ENCODE measurements at places on chromosomes 7 and 10.

DNA sequence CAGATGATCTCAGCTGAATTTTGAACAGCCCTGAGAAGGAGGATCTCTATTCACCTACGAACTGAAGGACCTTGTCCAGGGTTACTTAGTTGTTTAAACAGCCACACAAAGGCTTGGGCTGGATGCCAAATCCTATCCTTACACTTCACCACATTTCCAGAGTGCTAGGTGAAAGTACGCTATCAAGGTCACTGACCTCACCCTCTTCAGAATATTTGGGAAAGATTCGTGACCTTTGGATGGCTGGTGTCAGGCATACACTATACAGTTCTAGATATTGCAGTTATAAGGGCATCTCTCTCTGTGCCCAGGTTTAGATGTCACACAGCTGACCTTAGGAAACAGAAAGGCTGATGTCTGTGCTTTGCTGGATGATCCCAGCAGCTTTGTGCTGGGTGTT lies 61.2 kb upstream of the ABLIM1 start:
- no peak for DNase-seq

DNA sequence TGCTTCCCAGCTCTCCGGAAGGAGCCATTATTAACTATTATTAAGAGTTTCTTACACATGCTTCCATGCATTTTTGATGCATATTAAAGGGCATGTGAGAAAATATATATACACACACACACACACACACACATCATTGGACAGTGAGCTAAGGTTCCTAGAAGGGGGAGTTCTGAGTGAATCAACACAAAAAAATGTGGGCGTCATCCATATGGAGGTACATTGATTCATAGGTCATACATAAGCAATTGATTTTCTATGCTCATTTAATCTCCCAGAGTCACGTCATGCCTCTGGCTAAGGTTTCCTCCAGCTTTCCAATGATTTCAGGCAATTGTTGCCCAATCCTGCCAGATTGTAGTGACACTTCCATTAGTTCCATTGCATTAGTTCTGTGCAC lies 269.4 kb downstream of the DNAJB9 start:
- DNase-seq: no peak

DNA sequence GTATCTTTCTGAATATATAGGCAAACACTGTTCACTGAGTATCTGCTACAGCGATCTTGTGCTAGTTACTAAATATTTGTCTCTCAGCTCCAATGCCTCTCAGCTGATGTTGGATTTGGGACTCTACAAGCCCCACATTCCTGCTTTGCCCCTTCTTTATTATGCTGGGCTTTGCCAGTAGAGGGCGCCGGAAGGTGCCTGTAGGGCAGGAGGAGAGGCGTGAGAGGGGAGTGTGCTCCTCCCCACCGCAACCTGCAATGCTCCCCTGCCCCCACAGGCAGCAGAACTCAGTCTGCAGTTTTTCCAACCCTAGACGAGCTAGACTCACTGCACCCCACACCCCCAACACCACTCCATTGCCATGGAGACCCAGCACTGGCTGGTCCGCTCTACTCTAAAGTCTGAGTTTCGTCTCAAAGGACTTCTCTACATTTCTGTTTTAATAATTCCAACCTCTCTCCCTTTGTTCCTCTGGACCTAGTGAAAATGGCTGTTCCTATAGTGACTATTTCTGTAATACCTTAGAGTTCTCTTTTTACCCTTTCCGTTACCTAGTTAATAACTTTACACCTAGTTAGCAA lies 337.6 kb downstream of the CCSER2 start:
- DNase-seq: no peak

DNA sequence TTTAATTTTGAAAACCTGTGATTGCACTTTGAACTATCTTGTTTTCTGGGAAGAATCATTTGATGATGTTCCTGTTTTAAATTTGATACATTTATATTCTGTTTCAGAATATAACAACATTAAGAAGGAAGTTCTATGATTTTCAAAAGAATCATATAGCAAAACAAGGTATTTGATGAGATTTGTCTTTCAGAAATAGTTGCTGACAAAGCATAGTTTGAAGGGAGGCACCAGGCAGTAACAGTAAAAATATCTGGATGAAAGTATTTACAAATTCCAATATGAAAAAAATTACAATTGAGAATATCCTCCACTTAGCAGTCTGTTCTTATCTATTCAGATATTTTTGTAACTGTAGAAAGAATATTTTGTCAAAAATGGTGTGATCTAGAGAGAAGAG lies 266.1 kb upstream of the CSTF2T start:
- no peak for DNase-seq

DNA sequence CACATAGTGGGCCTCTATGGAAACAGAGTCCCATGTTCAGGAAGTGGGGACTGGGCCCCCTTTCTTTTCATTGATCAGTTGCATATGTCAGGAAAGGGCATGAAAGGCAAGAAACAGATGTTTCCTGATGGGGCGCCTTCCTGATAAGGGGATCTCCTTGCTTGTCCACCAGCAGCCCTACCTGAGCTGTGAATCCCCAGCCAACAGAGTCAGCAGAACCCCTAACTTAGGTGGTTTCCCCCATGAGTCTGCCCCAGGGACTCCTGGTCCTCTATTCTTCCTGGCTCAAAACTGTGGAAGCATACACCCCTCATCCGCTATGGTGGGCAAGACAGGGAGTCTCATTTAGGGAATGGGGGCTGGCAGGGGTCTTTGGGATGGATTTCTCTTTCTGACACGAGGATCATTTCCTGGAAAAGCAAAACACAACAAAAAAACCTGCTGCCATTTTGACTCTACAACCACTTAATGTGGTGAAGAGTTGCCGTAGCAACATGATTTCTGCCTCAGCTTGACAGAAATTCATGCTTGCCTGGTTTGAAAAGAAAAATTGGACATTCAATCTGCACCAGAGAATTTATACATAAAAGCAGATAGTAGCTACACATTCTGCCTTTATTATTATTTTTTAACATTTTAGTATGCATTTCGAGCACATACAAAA lies 119.8 kb downstream of the SPAG6 start:
- no peak for DNase-seq

DNA sequence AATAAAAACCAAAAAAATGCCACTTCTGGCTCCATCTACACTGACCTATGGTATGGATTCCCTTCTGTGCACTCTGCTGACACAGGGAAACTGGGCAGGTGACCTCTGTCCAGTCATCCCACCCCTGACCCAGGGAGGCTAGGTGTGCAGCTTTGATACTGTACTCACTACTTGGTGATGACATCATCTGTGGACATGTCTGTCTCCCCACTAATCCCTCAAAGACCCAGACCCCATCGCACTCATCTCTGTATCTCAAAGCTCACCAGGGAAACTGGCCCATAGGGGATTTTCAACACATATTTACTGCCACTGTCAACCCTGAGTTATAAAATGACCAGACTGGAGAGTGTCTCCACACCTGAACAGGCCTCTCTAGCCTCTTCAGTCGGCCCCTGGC lies 10.6 kb downstream of the SGMS1 start:
- DNase-seq: no peak

- no peak for DNase-seq
These were observed 202.0 kb downstream of the ARL4A start for GRCh38 chr7:12889391-12889790.

GRCh38 chr7:2864999-2865670 lies 21.0 kb upstream of the GNA12 start:
- DNase-seq: peak; percentile 70

GRCh38 chr10:44713307-44713706 lies 197.8 kb upstream of the TMEM72 start:
- DNase-seq: no peak

GRCh38 chr10:97836446-97836845 lies 13.2 kb upstream of the GOLGA7B start:
- DNase-seq: no peak

GRCh38 chr7:113774182-113774807 lies 144.5 kb downstream of the PPP1R3A start:
- no peak for DNase-seq

- DNase-seq: no peak
These were observed 846 bp upstream of the CALML5 start for GRCh38 chr10:5500162-5500670.

DNA sequence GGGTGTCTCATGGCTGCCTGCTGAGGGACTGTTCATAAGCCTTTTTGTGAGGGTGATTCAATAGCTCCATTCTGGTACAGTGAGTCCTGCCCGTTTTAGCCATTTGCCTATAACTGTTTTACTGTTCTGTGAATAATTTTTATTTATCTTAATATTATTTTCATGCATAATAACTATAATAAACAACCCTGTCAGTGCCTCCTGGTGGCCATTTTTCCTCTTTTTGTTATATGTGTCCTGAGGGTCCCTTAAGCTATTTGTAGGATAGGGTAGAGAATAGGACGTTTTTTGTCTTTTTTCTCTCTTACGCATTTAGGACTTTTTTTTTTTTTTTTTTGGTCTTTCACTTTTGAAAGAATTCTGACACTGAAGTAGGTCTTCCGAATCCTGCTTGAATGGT lies 2.9 kb downstream of the C1QL3 start:
- DNase-seq: no peak

- no peak for DNase-seq
These were observed 33.4 kb downstream of the CALML5 start for GRCh38 chr10:5465976-5466450.

Measured in activated CD4-positive, alpha-beta T cell treated with anti-CD3 and anti-CD28 coated beads, Interleukin-2, amount 50 U/mL, for 4 hours (primary cell).